NCI-H1694 treated with DMSO at 0.1 percent for 48 hours (cell line): ENCODE measurements at places on chromosomes 6 and 20.

DNA sequence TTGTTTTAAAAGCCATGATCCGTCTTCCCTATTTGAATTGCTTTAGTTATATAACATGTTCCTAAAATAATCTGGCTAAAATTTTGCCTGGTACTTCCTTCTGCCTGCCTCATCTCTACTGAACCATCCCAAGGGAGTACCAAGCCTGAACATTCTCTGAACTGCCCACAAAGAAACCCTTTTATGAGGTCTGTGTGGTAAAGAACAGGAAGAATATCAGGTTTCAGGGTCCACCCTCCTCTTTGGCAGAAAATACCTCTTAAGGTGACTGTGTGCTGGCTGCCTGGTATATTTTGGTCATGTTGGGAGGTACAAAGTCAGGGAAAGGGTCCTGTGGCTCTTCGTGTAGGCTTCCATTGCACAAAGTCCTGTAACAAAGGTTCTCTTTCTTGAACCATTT is 574.1 kb upstream of the CHD6 start:
- no peak for DNase-seq

- no peak for DNase-seq
These were observed 17.6 kb upstream of the CDKN1A start for GRCh38 chr6:36660771-36661471.

GRCh38 chr6:89298680-89299465 is 16.2 kb downstream of the GABRR2 start:
- no peak for DNase-seq

- no peak for DNase-seq
These were observed 5.8 kb upstream of the SRXN1 start for GRCh38 chr20:658731-659291.

- no peak for DNase-seq
These were observed 152.1 kb upstream of the RALGAPA2 start for GRCh38 chr20:20864351-20865096.

DNA sequence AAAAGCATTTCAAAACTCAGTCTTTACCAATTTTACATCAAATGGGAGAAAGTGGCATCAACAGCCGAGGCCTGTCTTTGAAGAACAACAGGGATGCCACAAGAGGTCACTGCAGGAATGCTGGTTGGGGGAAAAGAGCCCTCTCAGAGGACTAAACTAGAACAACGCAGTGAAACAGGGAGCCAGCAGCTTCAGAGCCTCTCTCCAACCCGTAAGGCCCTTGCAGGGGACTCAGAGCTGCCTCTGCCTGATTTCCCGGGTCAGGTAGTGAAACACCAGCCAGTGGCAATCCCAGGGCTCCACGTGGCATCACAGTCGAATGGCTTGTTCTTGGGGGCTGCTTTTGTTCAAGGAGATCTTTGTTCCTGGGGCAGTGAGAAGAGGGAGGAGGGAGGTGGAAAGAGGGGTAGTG is 55.0 kb upstream of the KCNK16 start:
- DNase-seq, result peak; percentile 74

DNA sequence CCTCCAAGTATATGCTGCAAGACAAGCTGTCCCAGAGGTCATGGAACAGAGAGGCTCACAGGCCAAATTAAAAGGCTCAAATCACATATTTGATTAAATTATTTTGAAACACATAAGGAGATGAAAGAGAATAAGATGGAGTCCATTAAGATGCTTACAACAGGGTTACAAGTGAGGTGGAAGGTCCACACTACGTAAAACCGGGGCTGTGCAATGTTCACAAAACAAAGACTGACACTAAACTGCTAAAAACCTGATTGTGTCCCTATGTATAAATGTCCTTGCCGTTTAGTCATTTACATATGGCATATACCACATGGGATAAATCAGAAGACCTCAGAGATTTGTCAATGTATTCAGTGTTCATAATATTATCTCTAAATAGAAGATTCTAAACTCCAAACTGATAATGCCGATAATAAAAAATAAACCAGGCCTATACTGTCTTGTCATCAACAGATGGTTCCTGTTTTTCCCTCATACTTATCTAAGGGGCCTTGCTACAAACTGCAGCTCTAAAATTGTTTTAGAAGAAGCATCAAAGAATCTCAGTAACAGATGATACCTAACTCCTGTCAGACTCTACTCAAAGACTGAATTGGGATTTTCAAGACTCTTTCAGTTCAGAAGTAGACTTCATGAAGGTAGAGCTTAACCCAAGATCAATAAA is 51.8 kb upstream of the RIPOR2 start:
- no peak for DNase-seq

DNA sequence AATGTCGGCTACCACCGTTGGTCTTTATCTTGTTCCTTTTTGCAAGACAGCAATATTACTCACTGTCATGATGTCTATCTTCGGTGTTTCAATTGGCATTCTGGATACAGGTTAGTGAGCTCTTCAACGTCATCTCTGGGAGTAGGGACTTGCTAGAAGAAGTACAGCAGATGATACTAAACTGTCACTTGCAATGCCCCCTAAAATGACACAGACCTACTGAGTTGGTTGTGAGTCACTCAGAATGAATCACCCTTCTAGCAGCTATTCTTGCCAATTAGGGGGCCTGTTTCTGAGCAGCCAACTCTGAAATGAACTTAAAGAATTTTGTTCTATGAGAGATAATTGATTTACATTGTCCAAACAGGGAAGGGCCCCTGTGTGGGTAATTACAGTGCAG is 176.5 kb downstream of the SLC16A10 start:
- DNase-seq, result no peak

GRCh38 chr6:168789699-168790098 is 348.7 kb downstream of the SMOC2 start:
- no peak for DNase-seq

DNA sequence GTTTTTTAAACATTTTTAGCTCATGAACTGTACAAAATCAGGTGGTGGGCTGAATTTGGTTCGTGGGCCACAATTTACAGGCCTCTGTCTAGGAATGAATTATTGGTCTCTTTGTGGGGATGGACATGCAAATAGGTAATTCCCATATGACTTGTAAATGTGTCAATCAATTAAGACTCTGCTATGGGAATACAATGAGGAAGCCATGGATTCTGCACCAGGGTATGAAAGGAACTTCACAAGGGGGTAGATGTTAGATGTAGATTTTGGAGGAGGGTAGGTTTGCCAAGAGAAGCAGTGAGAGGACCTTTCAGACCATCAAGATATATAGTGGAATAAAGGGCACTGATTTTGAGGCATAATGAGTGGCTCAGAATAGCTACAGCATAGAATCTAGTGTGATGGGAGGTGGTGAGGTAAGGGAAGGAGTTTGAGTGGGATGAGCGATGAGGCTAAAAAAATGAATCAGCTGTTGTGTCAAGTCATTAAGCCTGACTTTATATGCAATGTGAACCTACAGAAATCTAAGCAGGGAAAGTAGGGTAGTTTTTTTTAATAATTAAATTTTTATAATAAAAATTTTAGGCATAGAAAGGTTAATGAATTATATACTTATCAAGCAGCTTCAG is 32.6 kb upstream of the RNF182 start:
- no peak for DNase-seq

DNA sequence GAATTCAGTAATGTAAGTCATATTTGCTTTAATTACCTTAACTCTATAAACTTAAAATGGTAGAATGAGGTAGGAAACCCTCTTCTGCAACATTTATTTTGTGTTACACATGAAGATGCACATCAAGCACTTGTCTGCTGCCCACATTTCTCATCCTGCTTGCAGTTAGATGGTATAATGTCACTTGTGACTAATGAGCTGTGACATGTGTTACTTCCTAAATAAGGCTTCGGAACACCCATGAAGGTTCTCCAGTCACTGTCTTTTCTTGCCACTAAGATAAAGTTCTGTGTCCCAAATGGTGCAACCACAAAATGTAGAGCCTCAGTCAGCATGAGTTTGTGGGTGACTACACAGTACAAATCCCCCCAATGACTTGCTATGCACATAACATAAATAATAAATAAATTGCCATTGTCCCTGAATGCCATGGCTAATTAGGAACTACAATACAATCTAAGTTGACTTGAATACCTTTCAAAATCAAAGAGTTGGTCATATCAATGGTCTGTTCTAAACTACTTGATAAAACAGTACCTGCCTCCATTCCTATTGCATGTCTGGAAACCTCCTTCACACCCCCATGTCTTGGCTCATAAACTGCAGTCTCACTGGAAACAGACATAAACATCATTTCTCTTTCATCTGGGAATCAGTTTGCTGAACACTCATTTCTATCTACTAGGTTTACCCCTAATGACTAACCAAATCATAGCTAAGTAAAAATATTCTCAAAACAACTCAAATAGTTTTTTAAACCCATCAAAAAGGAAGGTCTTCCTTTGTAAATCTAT is 157.2 kb downstream of the PTPRK start:
- DNase-seq, result no peak

- DNase-seq, result no peak
These were observed 170.3 kb upstream of the KCNG1 start for GRCh38 chr20:51193066-51193772.

DNA sequence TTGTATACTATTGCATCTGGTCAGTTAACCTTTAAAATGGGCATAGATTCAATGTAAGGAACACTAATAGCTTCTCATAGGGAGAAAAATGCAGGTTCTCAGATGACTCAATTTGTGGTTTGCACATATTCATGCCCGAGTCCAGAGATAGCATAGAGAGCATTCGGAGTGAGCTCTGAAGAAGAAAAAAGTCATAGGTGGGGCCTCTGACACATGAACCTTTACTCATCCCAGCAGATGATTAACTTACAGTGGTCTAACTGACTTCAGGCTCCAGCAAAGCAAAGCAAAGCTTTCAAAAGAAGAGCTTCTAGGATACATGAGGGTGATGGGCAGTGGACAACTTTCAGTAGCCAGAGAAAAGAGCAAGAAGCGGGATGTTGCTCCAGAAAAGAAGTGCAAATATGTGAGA is 55.3 kb upstream of the BTN3A2 start:
- no peak for DNase-seq

DNA sequence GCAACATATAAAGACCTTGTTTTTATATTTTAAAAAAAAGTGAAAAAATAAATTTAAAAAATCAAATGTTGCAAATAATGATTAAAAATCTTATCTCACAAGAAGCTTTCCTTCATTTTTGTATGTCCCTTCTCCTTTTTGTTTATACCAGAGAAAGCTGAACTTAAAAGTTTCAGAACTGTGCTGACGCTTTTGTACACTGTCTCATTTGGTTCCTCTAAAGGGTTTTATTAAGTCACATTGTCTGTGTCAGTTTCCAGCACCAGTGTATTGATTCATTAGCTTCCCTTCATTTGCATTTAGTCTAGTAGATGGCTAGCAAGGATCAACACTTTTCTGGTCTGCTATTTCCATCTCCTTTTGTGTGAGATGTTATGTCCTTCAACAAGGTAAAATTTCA is 6.7 kb downstream of the PCED1A start:
- no peak for DNase-seq

- DNase-seq, result no peak
These were observed 72.6 kb downstream of the SHPRH start for GRCh38 chr6:145891565-145891964.

DNA sequence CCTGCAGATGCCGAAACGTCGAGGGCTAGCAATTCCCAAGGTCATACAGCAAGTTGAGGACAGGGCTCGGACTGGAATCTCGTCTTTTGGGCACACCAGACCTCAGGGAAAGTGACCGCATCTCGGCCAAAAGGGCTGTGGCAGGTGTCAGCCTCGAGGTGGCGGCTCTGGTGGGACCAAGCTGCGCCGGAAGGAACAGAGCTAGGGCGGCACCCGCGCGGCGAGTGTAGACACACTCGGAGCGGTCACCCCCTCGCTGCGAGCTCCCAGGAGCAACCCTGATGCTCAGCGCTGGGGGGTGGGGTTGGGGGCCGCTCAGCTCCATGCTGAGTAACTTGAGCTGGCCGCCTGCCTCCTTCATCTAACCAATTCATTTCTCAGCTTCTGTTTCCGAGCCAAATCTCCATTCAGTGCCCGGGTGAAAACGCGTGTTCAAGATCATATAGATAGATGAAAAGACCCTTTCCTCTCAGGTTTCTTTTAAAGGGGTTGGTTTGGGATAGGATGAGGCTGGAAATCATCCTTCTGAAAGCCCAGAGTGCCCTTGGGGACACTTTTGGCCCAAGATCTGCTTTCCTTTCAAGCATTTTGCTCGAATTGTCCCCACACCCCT is 2.2 kb upstream of the TUBB2B start:
- peak; percentile 35 for DNase-seq
